ENCODE measurements at places on chromosomes 12 and 14. TPM values are rescaled to one million over a fixed set of nuclear protein-coding genes. Genes with fewer than 3 reads are reported as not detected.
A peak's percentile ranks its signal among the peaks of the same experiment; 100 is the strongest.

DNA sequence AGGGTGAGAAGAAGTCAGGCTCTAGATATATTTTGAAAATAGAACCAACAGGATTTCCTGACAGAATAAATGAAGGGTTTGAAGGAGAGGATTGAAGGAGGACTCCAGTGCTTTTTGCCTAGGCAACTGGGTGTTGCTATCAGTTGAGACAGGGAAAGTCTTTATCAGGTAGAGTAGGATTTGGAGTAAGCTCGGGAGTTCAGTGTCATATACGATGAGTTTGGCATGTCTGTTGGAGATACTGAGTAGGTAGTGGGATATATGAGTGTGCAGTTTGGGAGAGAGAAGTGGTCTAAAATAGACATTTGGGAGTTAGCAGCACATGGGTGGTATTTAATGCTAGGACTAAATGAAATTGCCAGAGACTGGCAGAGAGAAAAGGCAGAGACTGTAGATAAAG, 141.2 kb downstream of the SAMD4A start:
- no peak for DNase-seq

MUCL1 gene
- total RNA-seq: 15.4 TPM

DNA sequence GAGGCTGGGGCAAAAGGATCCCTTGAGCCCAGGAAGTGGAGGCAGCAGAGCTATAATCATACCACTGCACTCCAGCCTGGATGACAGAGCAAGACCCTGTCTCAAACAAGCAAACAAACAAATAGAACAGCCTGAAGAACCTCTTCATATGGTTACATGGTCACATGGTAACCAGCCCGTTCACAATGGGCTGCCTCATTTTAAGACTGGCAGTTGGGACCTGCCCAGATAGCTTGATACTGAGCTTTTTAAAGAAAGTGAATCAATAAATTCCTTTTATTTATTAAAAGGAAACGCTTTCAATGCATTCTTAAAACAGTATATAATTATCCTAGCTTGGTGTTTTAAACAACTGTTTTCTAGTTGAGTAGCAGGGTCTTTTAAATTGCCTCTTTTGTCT, 10.5 kb downstream of the MLXIP start:
- DNase-seq: no peak

GRCh38 chr12:24945845-24946244, 3.1 kb downstream of the BCAT1 start:
- no peak for DNase-seq

GRCh38 chr14:102241147-102241546, 63.8 kb downstream of the MOK start:
- no peak for DNase-seq

PRIMA1 gene
- 0.08 TPM for total RNA-seq

DNA sequence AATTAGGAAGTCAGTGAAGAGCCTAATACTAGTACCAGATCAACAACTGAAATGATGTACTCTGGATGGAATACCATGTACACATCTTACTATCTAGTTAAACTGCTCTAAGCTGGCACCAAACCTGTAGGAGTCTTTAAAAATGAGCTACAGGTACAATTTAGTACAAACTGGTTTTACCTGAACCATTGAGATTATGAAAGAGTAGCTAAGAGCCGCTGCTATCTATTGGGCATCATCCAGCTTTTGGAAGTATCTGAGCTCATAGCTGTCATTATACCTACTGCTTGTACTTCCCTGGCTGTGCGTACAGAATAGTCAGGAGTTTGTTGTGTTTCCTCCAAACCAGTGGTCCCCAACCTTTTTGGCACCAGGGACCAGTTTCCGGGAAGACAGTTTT, 12.4 kb downstream of the TBC1D30 start:
- no peak for DNase-seq

TSPAN11 gene
- total RNA-seq: 3.6 TPM

RERGL gene
- total RNA-seq: not detected

- no peak for DNase-seq
Observed at GRCh38 chr12:15859116-15859515, 23.1 kb upstream of the STRAP start.

- DNase-seq: no peak
Observed at GRCh38 chr12:43348221-43348620, 203.8 kb downstream of the ADAMTS20 start.

DNA sequence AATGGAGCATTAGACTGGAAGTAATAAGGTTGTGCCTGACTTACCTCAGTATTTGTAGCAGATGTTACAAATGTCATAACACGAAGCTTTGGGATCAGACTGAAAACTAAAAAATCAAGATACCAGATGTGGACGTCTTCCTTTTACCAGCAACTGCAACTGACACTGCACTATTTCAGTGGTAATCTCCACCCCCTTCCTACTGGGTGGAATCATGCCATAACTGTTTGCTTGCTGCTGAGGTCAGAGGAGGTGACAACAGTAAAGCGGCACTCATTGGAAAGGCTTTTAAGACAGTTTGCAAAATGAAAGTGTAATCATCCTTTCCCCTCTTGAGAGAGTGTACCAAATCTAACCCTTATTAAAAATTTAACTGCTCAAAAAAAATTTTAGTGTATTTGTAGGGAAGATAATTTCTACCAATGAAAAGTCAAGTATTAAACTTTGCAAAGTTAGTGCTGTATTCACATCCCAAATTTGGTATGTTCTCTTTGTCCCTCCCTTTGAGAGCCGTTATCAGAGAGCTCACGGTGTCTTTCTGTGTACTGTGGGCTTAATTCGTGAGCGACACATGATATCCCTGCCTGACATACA, 420.7 kb downstream of the NPAS3 start:
- no peak for DNase-seq

DNA sequence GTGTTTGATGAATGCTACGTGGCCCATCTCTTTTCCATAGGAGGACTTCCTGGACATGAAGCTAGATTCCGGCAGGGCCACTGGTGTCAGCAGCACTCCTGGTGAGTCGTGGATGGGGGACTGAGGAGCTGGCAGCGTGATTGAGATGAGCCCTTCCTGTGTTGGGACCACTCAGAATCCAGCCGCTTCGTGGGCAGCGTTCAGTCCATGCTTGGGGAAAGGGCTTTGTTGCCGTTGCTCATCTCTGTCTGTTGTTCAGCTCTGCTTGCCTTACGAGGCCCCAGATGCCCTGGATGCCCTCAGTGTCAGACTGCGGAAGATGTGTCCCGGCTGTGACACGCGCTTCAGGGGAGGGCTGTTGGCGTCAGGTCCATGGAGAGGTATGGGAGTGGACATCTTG, 127.1 kb upstream of the RTL1 start:
- no peak for DNase-seq

- DNase-seq: peak; percentile 51
Observed at GRCh38 chr12:14454098-14454907, 88.8 kb downstream of the ATF7IP start.

PSMA6 gene
- 160 TPM for total RNA-seq

DNA sequence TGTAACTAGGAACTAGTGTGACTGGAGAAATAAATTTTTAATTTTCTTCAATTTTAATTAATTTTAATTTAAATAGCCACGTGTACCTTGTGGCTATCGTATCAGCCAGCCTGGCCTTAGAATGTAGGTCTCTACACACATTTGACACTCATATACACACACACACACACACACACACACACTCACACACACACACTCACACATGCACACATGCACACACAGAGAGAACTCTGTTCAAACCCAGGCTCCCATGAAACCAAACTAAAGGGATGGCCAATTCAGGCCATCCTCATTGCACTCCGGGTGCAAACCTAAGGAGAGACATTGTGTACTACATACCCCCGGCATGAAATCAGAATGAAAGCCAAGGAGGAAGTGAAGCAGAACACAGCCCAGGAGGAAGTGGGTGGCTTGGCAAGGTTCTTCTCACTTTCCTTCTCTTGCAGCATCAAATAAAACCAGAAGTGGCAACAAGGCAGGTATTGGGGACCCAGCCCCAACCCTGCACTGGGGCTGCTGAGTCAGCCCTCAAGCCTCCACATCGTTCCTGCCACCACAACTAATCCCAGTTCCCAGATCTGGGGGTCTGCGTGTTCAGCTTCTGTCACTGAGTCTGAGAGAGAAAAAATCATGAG, 26.2 kb upstream of the CHPT1 start:
- no peak for DNase-seq

- no peak for DNase-seq
Observed at GRCh38 chr12:61098031-61098580, 1162.1 kb upstream of the USP15 start.

RNASE3 gene
- not detected for total RNA-seq

SMCO2 gene
- 0.46 TPM for total RNA-seq

KRT3 gene
- not detected for total RNA-seq

DNA sequence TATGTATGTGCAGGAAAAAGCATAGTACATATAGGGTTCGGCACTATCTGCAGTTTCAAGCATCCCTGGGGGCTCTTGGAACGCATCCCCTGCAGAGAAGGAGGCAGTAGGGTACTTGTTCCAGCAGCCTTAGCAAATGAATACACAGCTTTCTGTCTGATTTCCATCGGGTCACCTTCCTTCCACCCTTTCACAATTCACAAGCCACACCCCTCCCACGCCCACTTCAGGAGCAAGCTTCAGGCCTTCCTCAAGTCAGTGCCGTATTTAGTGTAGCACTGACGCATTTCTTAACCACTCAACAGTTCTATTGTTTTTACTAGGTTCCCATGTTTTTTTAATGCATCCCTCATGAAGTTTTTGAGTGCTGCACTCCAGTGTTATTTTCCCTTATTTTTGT, 64.2 kb downstream of the CLMN start:
- peak; percentile 36 for DNase-seq

DNA sequence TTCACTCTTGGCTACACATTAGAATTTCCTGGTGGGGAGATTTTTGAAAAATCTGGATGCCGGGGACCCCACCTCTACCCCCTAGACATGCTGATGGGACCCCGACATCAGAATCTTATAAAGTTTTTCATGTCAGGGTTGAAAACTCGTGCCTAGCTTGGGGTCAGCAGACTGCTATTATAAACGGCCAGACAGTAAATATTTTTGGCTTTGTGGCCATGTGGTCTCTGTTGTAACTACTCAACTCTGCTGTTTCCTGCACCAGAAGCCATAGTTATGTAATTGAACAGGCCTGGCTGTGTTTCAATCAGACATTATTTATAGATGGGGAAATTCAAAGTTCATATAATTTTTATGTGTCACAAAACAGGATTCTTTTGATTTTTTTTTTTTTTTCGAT, 41.6 kb downstream of the ACACB start:
- DNase-seq: no peak

DNA sequence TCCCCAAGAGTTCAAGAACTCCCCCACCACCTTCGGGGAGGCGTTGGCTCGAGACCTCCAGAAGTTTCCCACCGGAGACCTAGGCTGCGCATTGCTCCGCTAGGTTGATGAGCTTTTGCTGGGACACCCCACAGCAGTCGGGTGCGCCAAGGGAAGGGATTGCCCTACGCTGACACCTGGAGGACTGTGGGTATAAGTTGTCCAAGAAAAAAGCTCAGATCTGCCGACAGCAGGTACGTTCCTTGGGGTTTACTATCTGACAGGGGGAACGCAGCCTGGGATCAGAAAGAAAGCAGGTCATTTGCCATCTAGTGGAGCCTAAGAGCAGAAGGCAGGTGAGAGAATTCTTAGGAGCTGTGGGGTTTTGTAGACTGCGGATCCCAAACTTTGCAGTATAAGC, 98.8 kb downstream of the FRMD6 start:
- DNase-seq: peak; percentile 24

INSM2 gene
- total RNA-seq: not detected

KCNH3 gene
- total RNA-seq: 0.15 TPM

ZDHHC22 gene
- 12.0 TPM for total RNA-seq

- DNase-seq: no peak
Observed at GRCh38 chr12:52156311-52156710, 35.5 kb downstream of the KRT80 start.

Data from endothelial cell (in vitro differentiated cells).